NCI-H187 (cell line): ENCODE measurements at places on chromosomes 12 and 14.

DNA sequence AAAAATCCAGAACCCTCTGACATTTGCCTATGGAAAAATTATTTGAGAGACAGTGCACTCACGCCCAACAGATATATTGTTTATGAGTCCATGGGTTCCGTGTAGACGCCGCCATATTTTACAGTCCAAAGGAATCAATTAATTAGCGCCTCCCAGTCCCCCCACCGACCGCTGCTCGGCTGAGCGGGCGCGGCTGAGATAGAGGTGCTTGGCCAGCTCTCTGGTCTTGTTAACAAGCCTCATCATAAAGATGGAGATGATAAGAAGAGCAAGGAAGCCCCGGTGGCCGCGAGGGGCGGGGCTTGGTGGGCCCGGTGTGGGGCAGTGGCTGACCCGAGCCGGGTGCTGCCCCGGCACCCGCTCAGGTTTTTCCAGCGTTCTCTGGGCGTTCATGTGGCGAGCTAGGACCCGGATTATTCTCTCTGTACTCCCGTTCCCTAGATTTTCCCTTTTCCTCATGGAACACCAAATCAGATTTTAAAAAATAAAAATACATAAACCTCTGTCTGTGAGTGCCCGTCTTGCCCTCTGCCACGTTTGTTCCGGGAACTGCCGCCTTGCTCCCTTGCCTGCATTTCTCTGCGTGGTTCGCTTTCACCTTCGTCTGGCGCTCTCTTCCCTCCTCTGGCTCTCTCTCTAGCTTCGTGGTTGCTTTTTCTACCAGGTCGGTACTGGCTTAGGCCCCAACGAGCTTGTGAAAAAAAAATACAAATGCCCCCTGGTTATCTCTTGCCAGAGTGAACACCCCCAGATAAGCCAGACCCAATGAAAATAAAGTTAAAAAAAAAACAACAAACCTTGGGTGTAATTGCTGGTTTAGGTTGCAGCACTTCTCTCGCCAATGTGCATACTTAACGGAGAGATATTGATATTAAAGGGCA lies 9.0 kb downstream of the HOXC12 start:
- no peak for DNase-seq

GRCh38 chr14:67502867-67503266 lies 14.3 kb upstream of the TMEM229B start:
- no peak for DNase-seq

DNA sequence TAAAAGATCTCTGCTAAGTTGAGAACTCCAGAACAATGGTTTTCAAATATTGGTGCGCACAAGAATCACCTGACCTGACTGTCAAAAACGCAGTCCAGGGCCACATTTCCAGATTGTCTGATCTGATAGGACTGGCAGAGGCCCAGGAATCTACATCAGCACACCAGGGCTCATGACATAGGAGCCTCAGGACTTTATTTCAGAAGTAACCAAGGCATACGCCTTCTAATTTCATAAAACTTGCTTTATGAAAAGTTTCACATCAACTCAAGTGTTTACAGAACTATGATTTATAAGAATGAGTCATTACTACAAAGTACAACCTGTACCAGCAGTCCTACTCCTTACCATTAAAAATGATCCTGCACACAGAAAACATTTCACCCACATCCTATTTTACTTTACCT lies 47.7 kb upstream of the PTPRO start:
- DNase-seq = no peak

DNA sequence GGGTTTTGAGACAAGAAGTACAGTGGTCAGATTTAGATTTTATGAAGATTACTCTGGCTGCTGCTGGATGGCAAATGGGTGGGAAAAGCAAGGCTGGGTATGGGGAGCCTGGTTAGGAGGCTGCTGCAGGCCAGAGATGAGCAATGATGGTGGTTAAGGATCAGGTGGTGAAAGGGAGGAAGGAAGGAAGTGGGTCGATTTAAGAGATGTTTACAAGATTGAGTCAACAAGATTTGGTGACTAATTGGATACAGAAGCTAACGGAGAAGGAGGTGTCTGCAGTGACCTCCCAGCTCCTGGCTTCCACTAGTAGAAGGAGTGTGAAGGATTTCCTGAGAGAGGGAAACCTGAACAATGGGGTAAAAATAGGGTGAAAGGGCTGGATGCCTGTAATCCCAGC lies 18.7 kb downstream of the NOS1 start:
- DNase-seq = no peak

GRCh38 chr12:102116392-102116791 lies 3.5 kb downstream of the NUP37 start:
- DNase-seq = no peak
